ENCODE measurements at places on chromosomes 2 and 18. TPM values are rescaled to one million over a fixed set of nuclear protein-coding genes. Genes with fewer than 3 reads are reported as not detected.

The GCG gene
- polyA plus RNA-seq = 15.6 TPM

The DSEL gene
- polyA plus RNA-seq = 11.9 TPM

DNA sequence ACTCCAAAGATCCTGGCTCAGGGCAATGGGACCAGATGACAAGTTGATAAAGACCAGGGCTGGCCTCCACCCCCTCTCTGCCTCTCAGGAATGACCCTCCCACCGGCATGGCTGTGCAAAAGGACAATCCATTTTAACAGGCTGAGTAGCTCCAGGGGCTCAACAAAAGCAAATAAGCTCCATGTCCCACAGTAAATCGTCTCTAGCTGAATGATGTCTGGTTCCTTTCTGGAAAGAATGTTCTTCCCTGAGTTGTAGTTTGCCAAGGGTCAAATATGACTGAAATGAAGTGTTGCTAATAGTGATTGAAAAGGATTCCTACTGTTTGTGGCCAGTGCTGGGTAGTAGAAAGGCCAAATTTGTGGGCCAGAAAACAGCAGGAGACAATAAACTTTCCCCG lies 434.4 kb upstream of the ETAA1 start:
- DNase-seq = no peak

DNA sequence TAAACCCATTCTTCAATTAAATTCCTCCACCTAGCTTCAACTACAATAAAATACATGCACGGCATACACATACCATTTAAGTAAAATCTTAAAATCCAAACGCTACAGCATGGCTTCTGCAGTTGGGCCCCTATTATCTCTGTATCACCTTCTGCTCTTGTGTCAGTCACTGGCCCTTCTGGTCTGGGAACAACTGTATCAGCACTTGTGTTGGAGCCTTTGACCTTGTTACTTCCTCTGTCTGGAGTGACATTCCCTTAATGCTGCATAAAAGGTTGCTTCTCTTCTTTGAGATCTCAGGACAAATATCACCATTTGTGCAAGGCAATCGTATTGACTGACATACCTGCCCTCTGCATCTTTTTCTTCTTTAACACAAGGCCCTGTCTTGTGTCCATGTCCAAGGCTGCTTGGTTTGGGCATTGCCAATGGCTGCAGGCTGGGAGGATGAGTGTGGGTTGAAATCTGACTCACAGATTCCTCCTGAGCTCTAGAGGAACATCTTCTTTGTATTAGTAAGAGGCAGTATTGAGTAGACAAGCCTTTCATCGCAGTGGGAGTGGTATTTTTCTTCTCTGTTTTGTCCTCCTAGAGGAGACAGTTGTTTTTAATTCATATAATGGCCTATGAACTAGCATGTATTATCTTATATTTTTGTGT lies 267.8 kb upstream of the TRIB2 start:
- DNase-seq = no peak

GRCh38 chr2:16899958-16900357 lies 234.3 kb upstream of the CYRIA start:
- no peak for DNase-seq

DNA sequence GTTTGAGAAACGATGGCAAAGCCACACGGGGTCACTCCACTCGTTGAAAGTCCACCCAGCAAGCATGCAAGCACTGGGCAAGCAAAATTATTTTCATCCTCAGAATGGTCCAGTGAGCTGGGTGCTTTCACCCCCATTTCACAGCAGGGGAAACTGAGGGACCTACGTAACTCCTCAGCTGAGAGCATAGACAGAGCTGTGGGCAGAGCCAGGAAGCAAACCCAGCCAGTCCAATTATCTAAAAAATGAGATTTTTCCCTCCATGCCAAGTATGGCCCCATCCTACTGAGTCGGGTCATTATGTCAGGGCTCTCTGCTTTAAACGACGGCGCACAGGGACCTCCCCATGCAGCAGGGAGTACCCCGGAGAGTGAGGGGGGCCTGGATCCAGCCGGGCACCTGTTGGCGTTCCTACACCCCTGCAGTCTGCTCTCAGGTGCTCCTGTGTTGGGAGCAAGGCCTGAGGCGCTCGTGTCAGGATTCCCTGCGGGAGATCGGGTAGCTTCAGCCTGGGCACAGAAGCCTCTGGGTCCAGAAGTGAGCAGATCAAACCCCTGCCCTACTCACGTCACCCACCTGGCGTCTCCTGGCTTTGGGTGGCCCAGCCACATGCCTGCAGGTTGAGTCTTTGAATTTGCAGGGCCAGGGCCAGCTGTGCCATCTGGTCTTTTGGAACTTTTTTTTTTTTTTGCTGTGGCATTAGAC lies 17.3 kb downstream of the TWIST2 start:
- DNase-seq = no peak

- DNase-seq = no peak
Measured at GRCh38 chr2:98768384-98769113, 37.6 kb upstream of the MGAT4A start.

GRCh38 chr2:22748909-22749308 lies 636.1 kb upstream of the KLHL29 start:
- no peak for DNase-seq

- DNase-seq = no peak
Measured at GRCh38 chr2:150135223-150135883, 352.1 kb downstream of the RND3 start.

DNA sequence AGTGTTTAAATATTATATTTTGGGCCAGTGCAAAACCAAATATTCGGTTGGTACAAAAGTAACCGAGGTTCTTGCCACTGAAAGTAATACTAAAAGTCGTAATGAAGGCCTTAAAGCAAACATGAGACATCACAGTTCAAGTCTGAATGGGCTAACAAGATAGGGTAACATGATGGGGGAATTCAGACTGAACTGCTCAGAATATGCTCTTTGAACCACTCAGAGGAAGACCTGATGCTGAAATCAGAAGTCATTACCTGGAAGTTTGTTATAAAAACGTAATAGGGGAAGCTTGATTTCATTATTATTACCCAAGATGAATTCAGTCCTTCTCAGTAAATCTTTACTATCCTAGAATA lies 26.6 kb downstream of the CDKL4 start:
- DNase-seq = no peak

All from forelimb muscle (tissue), 1 donor.